ENCODE measurements at places on chromosomes 5 and 9. TPM values are rescaled to one million over a fixed set of nuclear protein-coding genes. Genes with fewer than 3 reads are reported as not detected.

The BHMT2 gene
- total RNA-seq: 3.7 TPM

The MEGF10 gene
- 1.3 TPM for total RNA-seq

The CD72 gene
- 1.7 TPM for total RNA-seq

The CMYA5 gene
- 2.9 TPM for total RNA-seq

The SLC34A3 gene
- total RNA-seq: not detected

The FST gene
- total RNA-seq: 0.33 TPM

The TBCA gene
- total RNA-seq: 195 TPM

The PROB1 gene
- total RNA-seq: 3.6 TPM

The SPIN1 gene
- total RNA-seq: 93.0 TPM

The CTXN3 gene
- not detected for total RNA-seq

The RNF208 gene
- 4.2 TPM for total RNA-seq

The SHISAL2B gene
- total RNA-seq: not detected
